ENCODE measurements at places on chromosomes 3 and 15.

DNA sequence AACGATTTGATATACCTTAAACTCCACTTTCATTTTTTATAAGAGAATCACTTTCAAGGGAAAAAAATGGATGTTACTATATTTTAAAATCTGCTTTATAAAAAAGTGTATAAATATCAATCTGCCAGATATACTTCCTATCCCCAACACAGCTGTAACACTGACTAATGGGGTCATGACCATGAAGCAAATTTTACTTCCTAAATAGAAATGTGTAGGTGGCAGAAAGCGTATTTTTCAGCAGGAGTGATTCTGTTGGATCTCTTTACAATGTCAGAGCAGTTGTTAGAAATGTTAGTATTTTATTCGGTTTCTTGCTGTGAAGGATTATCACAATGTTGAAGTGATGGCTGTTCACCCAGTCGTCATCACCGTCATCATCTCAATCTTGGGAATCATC, 5.5 kb upstream of the C15orf40 start:
- no peak for DNase-seq

DNA sequence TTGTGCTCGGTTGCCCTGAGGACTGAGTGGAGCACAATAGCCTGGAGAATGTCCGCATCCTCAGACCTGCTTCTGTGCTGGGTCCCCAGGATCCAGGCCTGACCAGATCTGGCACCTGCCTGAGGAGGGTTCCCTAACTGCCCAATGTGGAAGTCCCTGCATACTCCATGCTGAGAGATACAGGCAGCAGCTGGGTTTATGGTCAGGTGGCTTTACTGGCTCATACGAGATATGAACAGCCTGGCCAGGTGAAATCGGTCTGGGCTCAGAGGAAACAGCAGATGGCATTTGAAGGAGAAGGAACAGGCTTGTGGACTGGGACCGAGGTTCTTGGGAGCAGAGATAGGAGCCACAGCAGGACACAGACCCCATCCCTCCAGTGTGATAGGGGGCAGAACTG, 18.2 kb upstream of the KIF23 start:
- DNase-seq = peak; percentile 95

- no peak for DNase-seq
Measured at GRCh38 chr3:122912772-122913538, 114.6 kb downstream of the SEMA5B start.

- DNase-seq = no peak
Measured at GRCh38 chr15:43899928-43900327, 73.1 kb downstream of the WDR76 start.

GRCh38 chr15:41323611-41324010, 8.8 kb downstream of the OIP5 start:
- DNase-seq = no peak

GRCh38 chr15:86488046-86488445, 408.4 kb downstream of the AGBL1 start:
- DNase-seq = no peak

DNA sequence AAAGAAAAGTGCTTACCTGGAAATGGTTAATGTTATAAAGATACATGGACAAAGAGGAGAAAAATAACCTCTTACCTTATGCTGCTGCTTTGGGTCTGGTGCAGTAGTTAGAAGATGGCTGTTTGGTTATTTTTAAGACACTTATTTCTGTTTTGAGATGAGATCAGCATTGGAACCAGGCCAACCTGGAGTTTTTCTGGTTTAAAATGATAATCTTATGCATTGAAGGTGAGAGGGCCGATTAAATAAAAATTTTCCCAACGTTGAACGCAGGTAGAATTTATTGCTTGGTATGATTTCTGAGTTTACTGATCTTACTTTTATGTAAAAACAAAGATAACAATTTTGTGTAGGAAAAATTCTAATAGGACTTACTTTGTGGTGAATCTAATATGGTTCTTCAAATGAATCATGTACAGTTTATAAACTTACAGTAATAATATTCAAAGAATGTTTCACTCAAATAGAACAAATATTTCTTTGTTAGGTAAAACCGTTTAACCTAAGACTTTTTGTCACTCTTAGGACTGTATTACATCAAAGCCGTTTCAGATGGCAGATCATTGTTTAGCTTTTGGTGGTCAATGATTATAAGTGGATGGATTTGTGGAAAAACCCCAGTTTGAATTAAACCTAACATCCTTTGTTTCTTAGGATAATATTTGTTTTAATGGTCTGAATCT, 14.9 kb downstream of the UBE2E2 start:
- no peak for DNase-seq

GRCh38 chr3:49906073-49906743, 2.5 kb upstream of the MST1R start:
- DNase-seq = peak; percentile 68

DNA sequence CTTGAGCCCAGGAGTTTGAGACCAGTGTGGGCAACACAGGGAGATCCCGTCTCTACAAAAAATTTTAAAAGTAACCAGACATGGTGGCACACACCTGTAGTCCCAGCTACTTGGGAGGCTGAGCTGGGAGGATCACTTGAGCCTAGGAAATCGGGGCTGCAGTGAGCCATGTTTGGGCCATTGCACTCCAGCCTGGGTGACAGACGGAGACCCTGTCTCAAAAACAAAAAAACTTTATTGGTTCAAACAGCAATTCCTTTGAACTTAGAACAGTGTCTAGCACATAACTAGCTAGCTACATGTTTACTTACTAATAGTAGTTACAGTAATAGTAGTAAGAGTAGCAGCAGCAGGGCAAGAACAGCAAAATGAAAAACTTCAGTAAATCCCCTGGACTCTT, 10.1 kb downstream of the HAUS2 start:
- no peak for DNase-seq

GRCh38 chr3:114428044-114428595, 134.3 kb downstream of the TIGIT start:
- no peak for DNase-seq

- DNase-seq = no peak
Measured at GRCh38 chr15:71256934-71257664, 141.8 kb downstream of the THSD4 start.

DNA sequence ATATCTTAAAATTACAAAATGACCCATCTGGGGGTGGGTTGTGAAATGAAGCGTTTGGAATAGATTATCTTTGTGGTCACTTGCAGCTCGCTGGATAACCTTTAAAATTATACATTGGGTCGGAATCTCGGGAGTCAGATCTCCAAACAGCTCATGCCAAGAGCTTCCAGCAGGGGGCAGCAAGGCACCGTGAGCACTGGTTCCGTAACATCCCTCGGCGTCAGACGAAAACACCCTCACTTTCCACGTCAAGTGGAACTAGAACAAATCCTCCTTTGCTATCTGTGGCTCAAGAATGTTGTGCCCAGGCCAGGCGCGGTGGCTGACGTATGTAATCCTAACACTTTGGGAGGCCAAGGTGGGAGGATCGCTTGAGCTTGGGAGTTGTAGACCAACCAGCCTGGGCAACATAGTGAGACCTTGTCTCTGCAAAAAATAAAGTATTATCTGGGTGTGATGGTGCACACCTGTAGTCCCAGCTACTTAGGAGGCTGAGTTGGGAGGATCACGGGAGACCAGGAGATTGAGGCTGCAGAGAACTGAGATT, 31.1 kb downstream of the UMPS start:
- peak; percentile 85 for DNase-seq

GRCh38 chr3:182730675-182731042, 62.6 kb upstream of the ATP11B start:
- DNase-seq = no peak

DNA sequence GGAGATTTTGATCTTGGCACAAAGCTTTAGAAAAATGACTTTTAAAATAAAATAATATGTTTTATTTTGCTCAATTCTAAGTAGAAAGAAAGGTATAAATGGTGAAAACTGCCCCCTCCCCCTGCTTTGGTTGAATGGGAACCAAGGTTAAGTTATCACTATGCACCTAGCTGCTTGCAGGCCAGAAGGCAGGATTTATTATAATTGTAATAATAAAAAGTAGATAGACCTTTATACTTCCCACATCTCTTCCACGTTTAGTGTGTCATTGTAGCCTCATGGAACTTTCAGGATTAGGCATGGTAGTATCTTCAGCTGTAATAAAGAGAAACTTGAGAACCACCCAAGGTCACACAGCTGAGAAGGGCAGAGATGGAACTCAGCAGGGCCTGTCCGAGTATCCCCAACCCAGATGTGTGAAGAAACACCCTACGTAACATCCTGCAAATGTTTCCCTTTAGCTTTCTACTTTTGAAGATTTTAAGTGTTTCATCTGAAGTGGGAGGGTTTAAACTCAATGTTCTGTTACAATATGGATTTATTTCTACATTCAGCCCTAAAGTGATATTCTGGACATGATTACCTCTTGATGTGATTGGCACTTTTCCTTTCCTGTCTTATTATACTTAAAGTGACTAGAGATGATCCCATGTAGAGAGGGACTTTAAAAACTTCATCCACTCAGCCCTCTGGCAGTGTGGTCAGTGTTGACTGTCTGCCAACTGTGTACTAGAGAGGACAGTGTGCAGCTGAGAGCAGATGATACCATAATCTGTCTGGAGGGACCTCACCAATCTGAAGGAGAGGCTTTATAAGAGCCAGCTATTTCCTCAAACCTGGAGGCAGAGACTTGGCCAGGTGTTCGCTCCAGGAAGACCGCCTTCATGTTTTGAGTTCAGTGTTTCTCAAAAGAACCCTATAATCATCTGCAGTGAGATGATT, 282.5 kb upstream of the TRIM42 start:
- no peak for DNase-seq
